ENCODE measurements at places on chromosomes 3 and 15.

GRCh38 chr3:15974647-15975046 lies 176.9 kb upstream of the ANKRD28 start:
- DNase-seq, result no peak

GRCh38 chr3:24119321-24119751 lies 174.2 kb downstream of the NR1D2 start:
- no peak for DNase-seq

GRCh38 chr15:86392296-86392695 lies 312.6 kb downstream of the AGBL1 start:
- no peak for DNase-seq

DNA sequence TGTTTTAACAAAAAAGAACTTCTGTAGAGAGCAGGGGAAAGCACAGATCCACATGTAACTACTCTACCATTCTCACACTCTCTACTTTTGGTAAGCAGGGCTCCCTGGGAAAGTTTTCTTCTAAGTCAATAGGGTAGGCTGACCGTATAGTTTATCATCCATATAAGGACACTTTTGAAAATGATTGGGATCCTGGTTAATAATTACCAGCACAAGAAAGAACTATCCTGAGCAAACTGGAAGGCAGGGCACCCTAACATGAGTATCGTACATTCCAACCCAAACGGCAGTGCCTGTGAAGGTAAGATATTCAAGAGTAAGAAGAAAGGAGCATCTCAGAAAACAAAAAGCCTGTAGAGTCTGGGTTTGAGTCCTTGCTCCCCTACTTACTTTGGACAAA lies 22.1 kb downstream of the SUSD5 start:
- no peak for DNase-seq

DNA sequence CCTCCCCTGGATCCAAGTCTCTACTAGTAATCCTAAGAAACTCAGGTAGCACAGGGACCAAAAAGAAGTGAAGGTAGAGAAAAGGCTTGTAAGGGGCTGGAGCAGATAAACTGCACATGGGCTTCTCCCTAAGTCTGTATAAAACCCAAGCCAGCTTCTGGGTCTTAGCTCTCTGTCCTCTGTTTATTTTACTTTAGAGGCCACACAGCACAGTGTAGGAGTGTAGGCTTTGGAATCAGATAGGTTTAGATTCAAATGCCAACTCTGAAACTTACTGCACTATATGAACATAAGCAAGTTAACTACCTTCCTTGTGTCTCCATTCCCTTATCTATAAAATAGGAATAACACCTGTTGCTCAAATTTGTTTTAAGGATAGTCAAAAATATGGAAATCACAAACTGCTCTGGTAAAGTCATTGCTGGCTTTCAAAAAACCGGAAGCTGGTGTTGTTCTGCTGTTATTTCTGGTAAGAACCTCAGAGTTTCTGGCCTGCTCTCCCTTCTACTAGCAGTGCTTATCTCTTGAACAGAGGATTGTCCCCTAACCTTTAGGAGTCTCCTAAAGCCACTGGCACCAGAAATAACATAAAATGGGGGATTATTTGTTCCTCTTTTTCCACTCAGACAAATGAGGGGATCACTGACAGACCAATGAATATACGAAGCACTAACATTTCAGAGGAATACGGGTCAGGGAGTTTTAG lies 33.8 kb downstream of the PIK3R4 start:
- no peak for DNase-seq

DNA sequence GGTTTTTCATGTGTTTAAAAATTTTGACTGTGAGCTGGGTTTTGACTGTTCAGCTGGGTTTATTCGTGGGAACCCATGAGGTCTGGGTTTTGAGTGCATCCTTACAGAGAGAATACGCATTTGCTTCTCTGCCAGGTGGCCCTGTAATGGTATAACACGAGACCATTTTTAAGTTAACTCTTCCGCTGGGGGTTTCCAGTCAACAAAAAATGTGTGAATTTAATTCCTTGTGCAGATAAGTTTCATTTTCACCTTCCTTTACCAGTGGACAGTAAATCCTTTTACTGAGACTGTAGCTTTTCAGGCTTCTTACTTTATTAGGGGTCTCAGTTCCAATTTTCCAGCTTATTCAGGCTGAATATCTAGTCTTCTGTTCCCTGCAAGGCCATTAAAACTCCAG lies 149.6 kb downstream of the OPA1 start:
- no peak for DNase-seq

- DNase-seq, result no peak
Measured at GRCh38 chr15:70772402-70772801, 9.0 kb upstream of the UACA start.

DNA sequence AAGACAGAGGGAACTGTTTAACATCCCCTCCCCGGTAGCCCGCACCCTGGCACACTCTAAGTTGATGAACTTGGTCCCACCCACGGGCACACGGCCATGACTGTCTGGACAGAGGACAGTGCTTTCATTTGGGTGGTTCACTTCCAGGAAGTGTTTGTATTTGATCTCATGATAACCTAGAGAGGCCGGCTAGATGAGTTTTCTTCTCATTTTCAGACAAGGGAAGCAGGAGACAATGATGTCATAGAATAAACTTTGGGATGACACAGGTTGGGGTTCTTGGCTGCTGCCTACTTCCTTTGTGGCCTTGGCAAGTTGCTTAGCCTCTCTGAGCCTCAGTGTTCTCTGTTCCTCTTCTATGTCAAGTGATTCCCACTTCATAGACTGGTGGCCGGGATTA lies 16.1 kb upstream of the LYSMD4 start:
- no peak for DNase-seq

DNA sequence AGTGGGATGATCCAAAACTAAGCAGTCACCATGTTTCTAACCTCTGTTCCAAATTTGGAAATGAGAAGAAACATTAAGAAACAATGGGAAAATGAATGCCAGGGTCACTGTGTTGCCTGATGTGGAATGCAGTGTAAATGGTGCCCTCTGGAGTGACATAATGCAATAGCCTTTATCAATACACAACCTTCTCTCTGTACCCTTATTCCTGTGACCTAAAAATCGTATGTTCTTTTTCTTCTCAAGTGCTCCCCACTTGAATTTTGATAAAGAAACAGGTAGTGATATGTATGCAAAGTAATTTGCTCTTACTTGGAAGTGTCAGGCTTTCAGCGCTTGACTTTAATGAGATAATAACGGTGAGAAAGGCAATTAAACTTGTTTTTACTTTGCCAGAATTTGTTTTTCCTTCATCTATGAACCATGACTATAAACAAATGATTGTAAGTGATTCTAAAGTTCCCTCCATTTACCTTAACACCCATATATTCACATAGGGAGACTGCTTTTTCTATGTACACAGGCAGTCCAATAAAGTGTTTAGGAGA lies 145.8 kb upstream of the THRB start:
- DNase-seq, result peak; percentile 7

- DNase-seq, result no peak
Measured at GRCh38 chr15:44300572-44300971, 12.1 kb downstream of the GOLM2 start.
